Fibroblast of skin of right quadriceps (primary cell): ENCODE measurements at places on chromosomes 13 and 19.

GRCh38 chr19:38650911-38651584 is 3.6 kb downstream of the ACTN4 start:
- peak; percentile 63 for DNase-seq

DNA sequence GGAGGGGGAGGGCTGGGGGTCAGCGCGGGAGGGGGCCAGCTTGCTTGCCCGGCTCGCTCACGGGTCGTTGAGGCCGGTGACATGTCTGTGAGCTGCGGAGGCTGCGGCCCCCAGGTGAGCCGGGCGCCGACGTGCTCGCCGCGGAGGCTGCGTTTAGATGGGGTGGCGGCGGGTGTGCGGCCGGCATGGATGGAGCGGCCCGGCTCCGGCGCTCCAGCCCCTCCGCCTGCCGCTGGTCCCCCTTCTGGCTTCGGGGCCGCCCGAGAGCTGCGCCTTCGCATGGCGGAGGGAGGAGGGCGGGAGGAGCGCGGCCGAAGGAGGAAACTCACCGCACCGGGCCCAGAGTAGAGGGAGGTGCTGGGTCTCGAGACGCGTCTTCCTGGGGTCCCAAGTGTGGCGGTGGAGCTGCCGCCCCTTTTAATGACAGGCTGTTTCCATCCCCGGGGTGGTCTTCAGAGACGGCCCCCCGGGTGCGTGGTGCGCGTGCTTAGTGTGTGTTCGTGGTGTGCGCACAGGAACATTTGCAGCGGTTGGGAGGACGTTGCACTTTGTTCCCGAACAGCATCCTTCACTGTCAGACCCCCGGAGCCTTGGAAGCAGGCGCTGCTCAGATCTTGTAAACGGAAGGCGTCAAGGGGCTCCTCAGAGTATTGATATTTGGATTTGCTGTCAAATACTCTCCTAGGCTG is at the start of gene AKAP11:
TSS of gene AKAP11 (plus strand) at position 38 of the 689 bp plus-strand sequence. CDS start 14,197 bp downstream, outside the sequence.
- DNase-seq: peak; percentile 40

GRCh38 chr13:28161370-28161769 is 23.0 kb downstream of the PAN3 start:
- DNase-seq: peak; percentile 74

DNA sequence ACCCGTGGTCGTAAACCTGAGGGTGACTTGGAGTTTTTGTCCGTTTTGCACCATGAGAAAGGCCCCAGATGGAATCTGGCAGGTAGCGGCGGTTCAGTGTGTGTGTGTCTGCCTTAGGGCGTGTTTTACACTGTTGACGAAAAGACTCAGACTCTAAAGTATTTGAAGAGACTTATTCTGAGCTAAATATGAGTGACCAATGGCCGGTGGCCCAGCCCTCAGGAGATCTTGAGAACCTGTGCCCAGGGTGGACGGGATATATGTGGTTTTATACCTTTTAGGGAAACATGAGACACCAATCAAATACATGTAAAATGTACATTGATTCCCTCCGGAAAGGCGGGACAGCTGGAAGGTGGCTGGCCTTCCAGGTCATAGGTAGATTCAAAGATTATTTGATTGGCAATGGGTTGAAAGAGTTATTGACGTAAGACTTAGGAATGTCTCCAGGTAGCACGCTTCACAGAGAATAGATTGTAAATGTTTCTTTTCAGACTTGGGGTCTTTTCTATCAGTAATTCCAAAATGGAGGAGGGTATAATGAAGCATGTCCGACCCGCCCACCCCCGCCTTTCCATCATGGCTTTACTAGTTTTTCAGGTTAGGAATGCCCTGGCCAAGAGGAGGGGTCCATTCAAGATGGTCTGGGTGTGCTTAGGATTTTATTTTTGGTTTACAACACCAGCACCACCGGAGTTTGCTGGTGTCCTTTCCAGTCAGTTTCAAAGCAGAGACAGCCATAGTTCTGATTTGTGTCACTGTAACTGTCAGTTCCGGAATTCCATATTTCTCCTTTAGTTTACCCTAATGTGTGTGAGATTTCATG is 1.0 kb upstream of the ZNF529 start:
- peak; percentile 3 for DNase-seq

DNA sequence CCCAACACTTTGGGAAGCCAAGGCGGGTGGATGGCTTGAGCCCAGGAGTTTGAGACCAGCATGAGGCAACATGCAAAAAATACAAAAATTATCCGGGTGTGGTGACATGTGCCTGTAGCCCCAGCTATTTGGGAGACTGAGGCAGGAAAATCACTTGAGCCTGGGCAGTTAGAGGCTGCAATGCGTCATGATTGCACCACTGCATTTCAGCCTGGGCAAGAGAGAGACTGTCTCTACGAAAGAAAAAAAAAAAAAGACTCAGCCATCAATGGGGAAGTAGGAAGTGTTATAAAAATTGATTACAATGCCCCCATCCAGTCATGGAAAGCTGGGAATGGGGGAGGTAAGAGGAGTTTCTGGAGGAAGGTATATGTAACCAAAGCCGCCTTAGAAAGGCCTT is 5.4 kb downstream of the TYK2 start:
- no peak for DNase-seq

- DNase-seq: no peak
These were observed 44.7 kb upstream of the FRY start for GRCh38 chr13:31986676-31987470.

GRCh38 chr13:40605573-40605972 is 60.9 kb downstream of the FOXO1 start:
- DNase-seq: no peak

- no peak for DNase-seq
These were observed 12.8 kb upstream of the PRKD2 start for GRCh38 chr19:46729696-46730095.

- no peak for DNase-seq
These were observed 3.0 kb downstream of the ATP1A3 start for GRCh38 chr19:41991025-41991424.

GRCh38 chr13:35888457-35888883 is 242.7 kb downstream of the DCLK1 start:
- peak; percentile 65 for DNase-seq

GRCh38 chr13:23705583-23705982 is 135.4 kb downstream of the TNFRSF19 start:
- no peak for DNase-seq

GRCh38 chr13:30835442-30835841 is 70.6 kb upstream of the MEDAG start:
- no peak for DNase-seq

DNA sequence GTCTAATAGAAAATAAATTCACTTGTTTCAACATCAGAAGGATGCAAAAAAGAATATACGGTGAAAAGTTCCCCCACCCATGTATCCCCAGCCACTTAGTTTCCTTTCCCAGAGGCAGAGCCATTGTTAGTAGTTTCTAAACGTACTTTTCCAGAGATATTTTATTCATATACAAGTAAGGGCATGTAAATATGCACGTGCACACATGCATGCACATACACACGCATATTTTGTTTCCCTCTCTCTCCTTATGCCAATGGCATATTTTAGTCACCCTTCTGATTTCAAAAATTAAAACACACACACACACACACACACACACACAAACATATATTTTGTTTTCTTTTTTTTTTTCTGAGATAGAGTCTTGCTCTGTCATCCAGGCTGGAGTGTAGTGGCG is 147.4 kb downstream of the PDS5B start:
- DNase-seq: no peak

- DNase-seq: no peak
These were observed 7.6 kb upstream of the ECH1 start for GRCh38 chr19:38838986-38839761.

DNA sequence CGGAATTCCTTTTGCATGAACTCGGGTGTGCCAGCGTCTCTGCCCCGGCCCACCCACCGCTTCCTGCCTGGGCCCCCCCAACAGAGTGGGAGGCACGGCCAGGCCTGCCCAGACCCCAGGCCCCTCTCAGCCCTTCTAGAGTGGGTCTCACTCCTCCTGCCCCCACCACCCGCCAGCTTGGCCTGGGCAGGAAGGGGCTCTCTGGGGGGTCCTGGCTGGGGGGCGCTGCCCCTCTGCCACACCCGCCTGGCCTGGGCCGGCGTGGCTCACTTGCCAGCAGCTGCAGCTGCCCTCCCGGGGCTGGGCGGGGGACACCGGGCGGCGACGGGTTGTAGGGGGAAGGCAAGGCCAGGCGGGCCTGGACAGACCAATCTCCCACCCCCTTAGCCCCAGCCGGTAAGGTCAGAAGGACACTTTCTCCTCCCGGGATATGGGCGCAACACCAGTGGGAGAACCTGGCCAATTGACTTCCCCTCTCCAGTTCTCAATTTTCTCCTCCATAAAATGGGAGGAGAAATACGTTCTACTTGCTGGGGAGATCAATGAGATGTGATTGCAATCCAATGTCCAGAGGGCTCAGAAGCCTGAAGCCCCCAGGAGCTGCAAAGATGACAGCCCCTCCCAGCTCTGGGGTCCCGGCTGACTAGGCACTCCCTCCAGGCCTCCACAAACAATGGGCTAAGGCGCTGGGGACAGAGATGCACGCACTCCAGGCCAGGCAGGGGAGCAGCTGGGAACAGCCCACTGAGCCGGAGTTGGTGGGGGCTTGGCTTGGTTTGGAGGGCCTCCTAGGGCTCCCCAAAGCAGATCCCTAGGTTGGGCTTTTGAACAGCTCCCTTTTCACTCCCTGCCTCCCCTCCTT is 2.4 kb downstream of the CRLF1 start:
- DNase-seq: no peak

GRCh38 chr13:34431827-34432581 is 510.1 kb upstream of the NBEA start:
- DNase-seq: no peak

- no peak for DNase-seq
These were observed 171.4 kb downstream of the FOXO1 start for GRCh38 chr13:40494946-40495620.

- no peak for DNase-seq
These were observed 169.8 kb downstream of the SPRY2 start for GRCh38 chr13:80171096-80171495.

DNA sequence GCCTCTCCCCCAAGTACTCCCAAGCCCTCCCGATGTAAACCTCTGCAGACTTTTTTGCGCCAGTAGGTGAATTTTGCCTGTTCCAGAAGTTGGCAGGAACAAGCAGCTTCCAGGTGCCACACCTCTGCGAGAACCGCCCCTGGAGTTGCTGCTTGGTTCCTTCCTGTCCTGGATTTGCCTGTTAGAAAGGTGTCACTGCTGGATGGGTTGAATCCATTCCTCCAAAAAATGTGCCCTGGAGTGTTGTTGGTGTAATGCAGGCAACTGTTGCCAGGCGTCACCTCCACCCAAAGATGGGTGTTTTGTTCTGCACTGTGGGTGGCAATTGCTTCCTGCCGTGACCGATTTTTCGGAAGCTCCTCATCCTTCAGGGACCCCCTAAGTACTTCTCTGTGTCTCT is 5.7 kb downstream of the PGPEP1 start:
- DNase-seq: no peak

- DNase-seq: peak; percentile 14
These were observed at the start of gene CYSLTR2 for GRCh38 chr13:48653472-48653939. CYSLTR2 (plus strand) TSS chr13:48653929; CDS start chr13:48706818, 52,889 bp downstream.

DNA sequence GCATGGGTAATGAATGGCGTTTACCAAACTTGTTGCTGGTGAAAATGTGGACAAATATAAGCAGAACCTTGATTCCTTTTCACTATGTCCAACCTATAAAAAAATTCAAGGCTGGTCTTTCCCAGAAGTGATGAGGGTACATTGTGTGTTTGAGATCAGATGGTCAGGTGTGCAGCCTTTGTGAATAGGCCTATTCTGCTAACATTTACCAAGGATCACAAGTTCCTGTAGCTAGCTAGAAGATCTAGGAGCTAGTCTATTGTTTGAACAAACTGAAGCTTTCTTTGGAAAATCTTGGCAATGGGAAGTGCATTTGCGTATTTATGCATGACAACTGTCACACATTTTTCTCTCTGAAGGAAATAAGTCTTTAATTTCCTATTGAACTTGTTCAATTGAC is 489.6 kb downstream of the KLF5 start:
- no peak for DNase-seq

- peak; percentile 77 for DNase-seq
These were observed 40.7 kb upstream of the DOCK9 start for GRCh38 chr13:99018418-99019180.

DNA sequence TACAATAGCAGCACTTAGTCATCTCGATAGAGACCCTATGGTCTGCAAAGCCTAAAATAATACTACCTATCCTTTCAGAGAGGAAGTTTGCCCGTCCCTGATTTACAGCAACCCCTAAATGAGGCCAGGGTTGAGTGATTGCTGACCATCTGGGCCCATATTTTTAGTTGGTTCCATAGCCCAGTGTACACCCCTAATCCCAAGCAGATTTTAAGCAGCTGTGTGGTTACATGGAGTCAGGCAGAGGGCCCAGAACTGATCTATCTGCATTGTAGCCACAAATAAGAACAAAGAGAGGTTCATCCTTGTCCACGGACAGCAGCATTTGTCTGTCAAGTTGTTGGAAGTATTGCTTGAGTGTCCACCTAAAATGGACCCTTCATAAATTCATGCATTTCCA is 148.2 kb downstream of the DCT start:
- DNase-seq: no peak

DNA sequence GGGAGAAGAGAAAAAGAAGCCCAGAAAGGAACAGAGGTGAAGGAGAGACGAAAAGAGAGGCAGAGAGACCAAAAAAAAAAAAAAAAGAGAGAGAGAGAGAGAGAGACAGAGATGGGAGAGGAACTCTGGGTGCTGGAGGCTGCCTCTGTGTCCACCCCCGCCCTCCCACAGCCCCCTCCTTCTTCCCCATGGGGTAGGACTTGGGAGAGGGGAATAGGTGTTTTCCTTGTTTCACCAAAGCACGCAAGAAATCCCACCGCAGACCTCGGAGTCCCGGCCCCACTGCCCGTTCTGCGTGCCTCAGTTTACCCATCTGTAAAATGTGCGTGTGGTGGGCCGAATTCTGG is 4.9 kb downstream of the ONECUT3 start:
- no peak for DNase-seq

DNA sequence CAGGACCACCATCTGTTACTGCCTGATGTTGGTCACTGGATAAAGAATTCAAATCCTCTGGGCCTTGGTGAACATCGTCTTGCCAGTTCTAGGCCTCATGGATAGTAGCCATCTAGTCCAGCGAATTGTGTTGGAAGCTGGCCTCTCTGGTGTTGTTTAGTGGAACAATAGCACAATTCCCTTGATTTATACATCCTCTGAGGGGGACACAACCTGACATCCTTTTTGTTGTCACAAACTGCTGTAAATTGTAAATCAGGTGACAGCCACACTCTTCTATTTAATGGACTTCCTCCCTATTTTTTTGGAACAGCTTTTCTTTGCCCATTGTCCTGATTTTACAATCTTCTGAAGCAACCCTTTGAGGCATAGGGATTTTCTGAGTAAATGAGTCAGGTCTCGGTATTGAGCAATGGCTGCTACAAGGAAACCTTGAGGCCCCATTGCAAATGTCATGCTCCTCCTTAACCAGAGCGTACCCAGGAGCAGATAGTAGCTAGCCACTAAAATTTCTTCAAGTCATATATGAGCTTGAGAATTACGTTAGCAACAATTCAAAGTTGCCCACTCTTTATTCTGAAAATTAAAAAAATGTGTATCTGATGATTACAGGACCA is 263.3 kb downstream of the COG6 start:
- no peak for DNase-seq
